ENCODE measurements at places on chromosomes 11 and 22.

- DNase-seq = no peak
These were observed 45.8 kb upstream of the SLN start for GRCh38 chr11:107757661-107758060.

GRCh38 chr22:44664149-44664548 lies 37.9 kb upstream of the PRR5 start:
- peak; percentile 75 for DNase-seq

- DNase-seq = no peak
These were observed 17.2 kb downstream of the TRIM66 start for GRCh38 chr11:8665222-8665621.

- DNase-seq = no peak
These were observed 128.3 kb downstream of the CRYBB2 start for GRCh38 chr22:25347752-25348102.

- DNase-seq = no peak
These were observed 17.7 kb upstream of the RGL4 start for GRCh38 chr22:23673050-23673620.

GRCh38 chr11:33557201-33557600 lies 143.4 kb downstream of the C11orf91 start:
- no peak for DNase-seq

- no peak for DNase-seq
These were observed 7.6 kb upstream of the KCTD17 start for GRCh38 chr22:37043828-37044538.

GRCh38 chr11:27930946-27931345 lies 177.0 kb downstream of the KIF18A start:
- DNase-seq = no peak

All from CMK (cell line).